ENCODE measurements at places on chromosomes 7 and 10.

DNA sequence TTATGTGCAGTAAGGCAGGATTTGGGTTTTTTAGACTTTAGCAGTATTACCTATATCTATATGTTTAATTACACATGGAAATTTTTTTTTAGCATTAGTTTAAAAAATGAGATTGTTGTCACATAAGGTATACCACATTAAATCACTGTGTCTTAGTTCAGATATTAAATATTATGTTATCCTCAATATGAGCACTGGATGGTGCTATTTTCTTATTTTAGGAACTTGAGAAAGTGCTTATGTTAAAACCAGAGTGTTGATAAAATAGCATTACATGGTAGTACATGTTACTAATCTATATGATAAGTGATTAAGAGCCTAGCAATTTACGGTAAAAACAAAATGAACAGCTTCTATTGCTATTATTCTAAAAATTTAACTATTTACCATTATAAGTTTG, 28.8 kb downstream of the MIOS start:
- DNase-seq, result no peak

DNA sequence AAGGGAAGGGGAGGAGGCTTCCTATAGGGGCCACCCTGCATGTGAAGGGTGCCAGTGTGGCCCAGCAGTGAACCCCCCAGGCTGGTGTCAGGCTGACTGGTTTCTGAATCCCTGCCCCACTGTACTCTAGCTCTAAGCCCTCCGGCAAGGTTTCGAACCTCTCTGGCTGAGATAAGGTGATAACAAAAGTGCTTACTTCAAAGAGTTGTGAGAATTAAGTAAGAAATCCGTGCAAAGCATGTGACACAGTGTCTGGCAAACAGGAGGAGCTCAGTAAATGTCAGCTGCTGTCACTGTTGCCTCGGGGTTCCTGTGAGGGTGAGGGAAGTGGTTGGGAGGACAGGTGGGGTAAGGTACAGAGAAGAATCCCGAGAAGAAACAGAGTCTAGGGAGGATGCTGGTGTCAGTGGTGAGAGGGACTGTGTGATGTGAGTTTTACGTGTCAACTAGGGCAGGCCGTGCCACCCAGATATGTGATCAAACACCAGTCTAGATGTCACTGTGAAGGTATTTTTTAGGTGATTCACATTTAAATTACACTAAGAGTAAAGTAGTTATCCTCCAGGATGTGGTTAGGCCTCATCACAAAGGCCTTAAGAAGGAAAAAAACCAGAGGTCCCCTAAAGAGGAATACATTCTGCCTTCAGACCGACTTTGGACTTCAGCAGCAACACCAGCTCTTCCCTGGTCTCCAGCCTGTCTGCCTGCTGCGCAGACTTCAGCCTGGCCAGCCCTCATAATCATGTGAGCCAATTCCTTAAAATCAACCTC, 64.4 kb downstream of the BPGM start:
- no peak for DNase-seq

GRCh38 chr7:1024331-1024841, 20.0 kb upstream of the GPR146 start:
- DNase-seq, result no peak

- DNase-seq, result no peak
Measured at GRCh38 chr7:128030263-128030653, 979 bp downstream of the LRRC4 start.

GRCh38 chr7:468681-469562, 50.7 kb downstream of the PDGFA start:
- no peak for DNase-seq

DNA sequence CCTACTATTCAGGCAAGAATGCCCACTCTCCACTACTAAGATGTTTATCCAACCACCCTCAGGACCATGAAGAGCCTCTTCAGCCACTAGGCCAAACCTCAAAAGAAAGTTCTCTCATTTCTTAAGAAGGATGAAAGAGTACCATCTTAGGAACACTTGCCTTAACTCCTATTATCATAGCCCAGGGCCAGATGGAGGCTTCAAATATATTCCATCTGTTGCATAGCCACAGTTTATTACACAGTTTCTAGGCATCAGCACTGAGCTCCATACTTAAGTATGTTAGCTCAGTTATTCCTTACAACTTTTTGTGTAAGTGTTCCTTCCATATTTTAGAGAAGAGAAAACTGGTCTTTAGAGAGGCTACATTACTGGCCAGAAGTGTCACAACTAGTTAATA, 37.4 kb upstream of the YAE1 start:
- DNase-seq, result no peak

DNA sequence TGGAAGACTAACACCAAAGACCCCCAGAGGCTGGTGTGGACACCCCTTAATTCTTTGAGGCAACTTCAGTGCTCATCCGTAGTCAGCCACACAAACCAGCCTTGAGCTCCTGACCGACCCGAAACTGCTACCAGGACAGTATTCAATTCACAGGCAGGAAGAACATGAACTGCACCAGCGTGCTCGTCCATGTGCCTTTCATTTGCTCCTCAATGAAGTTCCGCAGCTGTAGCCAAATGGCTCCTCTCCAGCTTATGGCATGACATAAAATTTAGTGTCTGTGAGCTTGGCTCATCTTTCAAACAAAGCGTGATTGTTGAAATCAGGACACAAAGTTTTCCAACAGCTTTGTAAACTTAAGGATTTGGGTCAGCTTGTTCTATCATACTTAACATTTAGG, 144.1 kb upstream of the FAM171A1 start:
- no peak for DNase-seq

DNA sequence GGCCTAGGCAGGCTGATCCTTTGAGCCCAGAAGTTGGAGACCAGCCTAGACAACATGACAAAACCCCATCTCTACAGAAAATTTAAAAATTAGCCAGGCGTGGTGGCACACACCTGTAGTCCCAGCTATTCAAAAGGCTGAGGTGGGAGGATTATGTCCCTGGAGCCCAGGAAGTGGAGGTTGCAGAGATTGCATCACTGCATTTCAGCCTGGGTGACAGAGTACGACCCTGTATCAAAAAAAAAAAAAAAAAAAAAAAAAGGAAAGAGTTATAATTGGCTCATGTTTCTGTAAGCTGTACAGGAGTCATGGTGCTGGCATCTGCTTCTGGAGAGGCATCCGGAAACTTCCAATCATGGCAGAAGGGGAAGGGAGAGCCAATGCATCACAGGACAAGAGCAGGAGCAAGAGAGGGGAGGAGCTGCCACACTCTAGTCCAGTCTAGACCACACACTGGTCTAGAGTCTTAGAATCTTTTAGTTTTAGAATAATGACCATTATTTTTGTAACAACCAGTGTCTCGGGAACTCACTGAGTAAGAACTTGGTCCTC, 16.8 kb downstream of the DOCK1 start:
- DNase-seq, result no peak

GRCh38 chr7:5629941-5630340, 151.5 kb downstream of the RNF216 start:
- DNase-seq, result no peak

DNA sequence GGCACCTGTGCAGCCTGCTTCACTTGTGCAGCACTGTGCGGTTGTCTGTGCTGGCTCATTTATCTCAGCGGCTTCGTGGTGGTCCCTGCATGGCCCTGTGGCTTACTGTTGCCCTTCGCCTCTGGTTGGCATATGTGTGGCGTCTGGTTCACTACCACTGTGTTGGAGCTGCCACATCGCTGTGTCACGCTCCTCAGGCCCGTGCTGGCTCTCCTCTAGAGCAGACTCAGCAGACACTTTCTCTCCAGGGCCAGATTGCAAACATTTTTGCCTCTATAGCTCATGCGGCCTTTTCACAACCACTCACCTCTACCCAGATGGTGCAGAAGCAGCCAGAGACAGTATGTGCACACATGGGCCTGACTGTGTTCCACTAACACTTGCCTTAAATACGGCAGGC, 37.9 kb downstream of the PPP2R2D start:
- no peak for DNase-seq

- no peak for DNase-seq
Measured at GRCh38 chr7:36605261-36606051, 118.8 kb downstream of the AOAH start.

- no peak for DNase-seq
Measured at GRCh38 chr10:60147025-60147424, 240.7 kb upstream of the CCDC6 start.

- no peak for DNase-seq
Measured at GRCh38 chr10:97016728-97017473, 168.9 kb downstream of the SLIT1 start.

- DNase-seq, result no peak
Measured at GRCh38 chr10:114343623-114344505, 60.4 kb downstream of the AFAP1L2 start.

DNA sequence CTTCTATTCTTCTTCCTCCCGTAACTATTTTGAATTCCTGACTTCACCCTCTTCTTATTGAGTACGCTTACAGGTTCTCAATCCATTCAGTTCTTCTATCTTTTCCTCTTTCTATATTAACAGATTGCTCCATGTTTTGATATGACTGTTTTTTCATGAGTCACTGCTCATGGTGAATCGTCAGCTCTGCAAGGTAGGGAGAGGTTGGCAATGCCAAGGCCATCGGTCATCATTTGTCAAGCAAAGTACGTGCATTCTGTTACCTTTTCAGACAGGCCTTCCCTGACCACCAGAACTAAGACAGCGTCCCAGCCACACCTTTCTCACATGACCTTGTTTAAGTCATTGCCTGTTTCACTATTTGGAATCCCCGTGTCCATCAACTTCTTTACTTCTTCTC, 1001.9 kb upstream of the SORCS1 start:
- DNase-seq, result no peak

GRCh38 chr7:12211711-12212485, 804 bp downstream of the TMEM106B start:
- DNase-seq, result peak; percentile 72

- DNase-seq, result no peak
Measured at GRCh38 chr10:24952707-24953645, 570 bp upstream of the PRTFDC1 start.

DNA sequence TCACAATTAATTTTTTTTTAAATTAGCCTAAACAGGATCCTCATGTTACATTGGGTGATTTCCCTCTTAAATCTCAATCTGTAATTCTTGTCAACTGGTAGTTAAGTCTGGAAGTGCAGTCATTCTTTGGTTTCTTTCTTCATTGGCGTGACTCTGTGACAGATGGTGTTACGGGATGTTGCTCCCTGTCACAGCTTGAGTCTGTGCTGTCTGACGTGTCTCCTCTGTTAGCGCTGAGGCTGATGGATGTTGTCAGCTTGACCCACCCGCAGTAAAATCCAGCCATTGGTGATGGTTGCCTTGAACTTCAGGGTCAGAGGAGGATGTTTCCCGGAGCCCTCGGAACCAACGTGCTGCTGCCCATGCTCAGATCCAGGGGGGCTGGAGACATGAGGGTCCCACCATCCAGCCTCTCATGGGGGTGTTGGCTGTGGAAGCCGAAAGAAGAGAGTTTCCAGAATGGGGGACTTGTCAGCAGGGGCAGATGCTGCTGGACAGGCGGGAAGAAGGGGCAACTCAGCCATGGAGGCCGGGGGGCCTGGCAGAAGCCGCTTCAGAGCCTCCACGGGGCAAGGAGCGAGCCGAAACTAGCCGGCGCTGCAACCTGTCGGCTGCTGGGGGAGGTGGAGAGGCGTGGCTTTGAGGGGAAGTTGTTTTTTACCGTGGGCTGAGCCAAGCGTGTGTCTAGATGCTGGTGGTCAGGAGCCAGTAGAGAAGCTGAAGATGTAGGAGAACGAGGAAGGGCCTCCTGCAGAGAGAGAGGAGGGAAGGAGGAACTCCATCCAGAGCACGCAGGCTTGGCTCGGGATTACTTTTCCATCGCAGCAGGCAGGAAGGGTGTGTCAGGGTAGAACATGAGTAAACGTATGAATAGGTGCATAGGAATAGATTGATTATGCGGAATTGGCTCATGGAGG, 3.5 kb downstream of the SUN1 start:
- DNase-seq, result no peak

DNA sequence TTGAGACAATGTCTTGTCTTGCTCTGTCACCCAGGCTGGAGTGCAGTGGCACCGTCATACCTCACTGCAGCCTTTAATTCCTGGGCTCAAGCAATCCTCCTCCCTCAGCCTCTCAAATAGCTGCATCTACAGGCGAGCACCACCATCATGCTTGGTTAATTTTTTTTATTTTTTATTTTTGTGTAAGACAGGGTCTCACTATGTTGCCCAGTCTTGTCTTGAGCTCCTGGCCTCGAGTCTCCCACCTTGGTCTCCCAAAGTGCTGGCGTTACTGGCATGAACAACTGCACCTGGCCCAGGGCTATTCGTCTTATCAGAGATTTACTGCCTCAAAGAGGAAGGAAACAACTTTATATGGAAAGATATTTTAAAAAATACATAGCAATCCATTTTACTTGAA, 102.8 kb upstream of the NUPR2 start:
- DNase-seq, result no peak

DNA sequence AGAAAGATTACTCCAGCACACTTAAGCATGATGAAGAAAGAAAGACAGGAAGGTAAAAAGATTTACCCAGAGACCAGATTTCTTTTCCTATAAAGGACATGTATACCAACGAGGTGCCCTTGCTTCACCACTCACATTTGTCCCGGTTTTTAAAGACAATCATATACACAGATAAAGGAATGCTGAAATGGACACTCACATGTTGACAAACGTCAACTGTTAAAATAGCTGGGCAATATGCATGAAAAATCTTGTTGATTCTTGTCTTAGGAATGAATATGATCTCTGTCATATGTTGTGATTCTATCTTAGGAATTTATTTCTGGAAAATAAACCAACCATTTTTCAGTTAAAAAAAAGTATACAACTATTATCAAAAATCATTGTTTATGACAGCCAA, 158.2 kb downstream of the SRPK2 start:
- DNase-seq, result no peak

DNA sequence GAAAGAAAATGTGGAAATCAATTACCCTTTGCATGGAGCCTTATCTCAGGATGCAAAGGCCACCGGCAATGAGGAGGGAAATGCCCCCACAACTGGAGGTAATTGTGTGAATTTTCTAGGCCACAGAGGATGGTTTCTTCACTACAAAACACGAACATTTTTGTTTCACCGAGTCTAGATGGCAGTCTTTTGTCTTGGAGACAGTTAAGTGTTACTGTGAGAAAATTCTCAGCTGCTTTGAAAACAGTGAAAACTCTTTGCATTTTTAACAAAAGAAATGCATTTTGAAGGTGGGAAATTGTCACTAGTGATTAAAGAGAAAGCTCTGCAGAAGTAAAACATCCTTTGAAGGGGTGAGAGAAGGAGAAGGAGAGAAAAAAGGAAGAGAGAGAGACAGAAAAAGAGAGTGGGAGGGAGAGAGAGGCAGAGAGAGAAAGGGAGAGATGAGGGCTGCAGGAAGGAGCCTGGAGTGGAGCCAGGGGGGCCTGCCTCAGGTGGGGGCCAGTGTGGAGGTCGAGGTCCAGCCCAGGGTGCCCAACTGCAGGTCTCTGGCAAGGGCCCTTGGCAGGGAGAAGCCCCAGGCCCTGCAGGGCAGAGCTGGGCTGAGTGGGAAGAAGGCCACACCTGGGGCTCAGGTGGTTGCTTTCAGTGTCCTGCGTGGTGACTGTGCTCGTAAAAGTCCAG, 261.4 kb downstream of the ADARB2 start:
- DNase-seq, result no peak

- no peak for DNase-seq
Measured at GRCh38 chr7:77940647-77941046, 142.1 kb downstream of the PHTF2 start.

- DNase-seq, result no peak
Measured at GRCh38 chr10:16520900-16521299, 779 bp downstream of the C1QL3 start.
